ENCODE measurements at places on chromosomes 2 and 18.

- H3K4me3 ChIP-seq, result no peak overlapping the region
- DNase-seq, result no peak
- H3K27me3 ChIP-seq, result no peaks in the 10 kb centered on the region
- no peak overlapping the region for H3K27ac ChIP-seq
- no peaks in the 10 kb centered on the region for H3K36me3 ChIP-seq
Observed at GRCh38 chr2:71556692-71557250, 103.4 kb downstream of the DYSF start.

DNA sequence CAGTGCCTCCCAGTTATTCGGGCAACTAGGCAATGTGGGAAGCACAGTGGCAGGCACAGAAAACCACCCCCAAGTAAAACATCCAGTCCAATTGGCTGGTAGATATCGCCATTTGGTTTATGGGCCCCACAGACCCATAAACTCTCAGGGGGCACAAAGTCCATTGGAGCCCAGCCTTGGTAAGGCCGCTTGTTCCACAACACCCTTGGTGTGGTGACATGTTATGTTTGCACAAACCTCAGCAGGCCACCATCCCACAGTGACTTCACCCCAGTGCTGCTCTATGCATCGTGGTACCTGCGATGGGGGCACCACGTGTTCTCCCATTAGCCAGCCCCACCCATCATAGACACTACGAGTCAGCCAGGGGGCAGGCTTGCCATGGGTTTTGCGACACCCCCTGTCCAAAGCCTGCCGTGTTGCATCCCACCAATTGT is 18.5 kb downstream of the PHOSPHO2 start:
- DNase-seq, result peak; percentile 89
- H3K27me3 ChIP-seq, result no peaks in the 10 kb centered on the region
- H3K36me3 ChIP-seq, result no peaks in the 10 kb centered on the region
- H3K4me1 ChIP-seq, result peaks cover 26% of the 10 kb centered on the region

GRCh38 chr2:30237966-30238800 is 6.8 kb downstream of the LBH start:
- H3K4me1 ChIP-seq, result no peaks in the 10 kb centered on the region
- H3K36me3 ChIP-seq, result no peaks in the 10 kb centered on the region
- DNase-seq, result no peak
- H3K4me3 ChIP-seq, result no peak overlapping the region

DNA sequence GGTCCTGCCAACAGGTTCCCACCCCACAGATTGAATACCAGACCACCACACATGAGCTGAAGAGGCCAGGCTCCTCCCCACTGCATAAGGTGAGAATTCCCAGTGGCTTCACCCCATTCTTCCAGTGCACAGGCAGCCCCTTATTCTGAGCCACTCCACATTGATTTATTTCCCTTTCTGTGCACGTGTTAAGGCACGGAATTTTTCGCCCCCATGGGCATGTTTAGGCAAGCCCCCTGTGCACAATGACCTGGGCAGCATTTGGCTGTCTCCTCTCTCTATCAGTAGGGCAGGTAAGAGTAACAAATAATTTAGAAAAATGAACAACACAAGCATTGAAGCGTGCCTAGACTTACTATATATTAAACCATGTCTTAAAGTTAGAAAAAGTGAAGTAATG is 15.2 kb upstream of the CHAC2 start:
- no peak overlapping the region for H3K4me3 ChIP-seq
- H3K27ac ChIP-seq, result no peak overlapping the region
- no peak for DNase-seq
- no peaks in the 10 kb centered on the region for H3K36me3 ChIP-seq

DNA sequence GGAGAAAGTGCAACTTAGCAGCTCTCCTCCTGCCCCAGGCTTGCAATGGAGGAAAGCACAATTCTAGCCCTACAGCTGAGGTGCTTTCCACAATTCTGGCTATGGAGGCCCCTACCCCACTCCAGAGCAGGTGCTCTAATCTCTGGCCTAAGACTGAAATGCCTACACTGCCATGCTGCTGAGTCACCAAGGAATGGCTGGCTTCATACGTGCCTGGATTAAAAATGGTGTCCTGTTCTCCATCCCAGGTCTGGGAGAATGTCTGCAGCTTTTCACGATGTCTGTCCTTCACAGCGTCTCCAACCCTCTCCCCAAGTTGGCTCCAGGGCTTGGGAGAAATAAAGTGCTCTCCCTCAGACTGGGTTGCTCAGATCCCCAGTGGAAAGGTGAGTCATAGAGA is 48.5 kb downstream of the MBOAT2 start:
- no peak for DNase-seq
- H3K27me3 ChIP-seq, result no peaks in the 10 kb centered on the region
- no peak overlapping the region for H3K27ac ChIP-seq
- H3K36me3 ChIP-seq, result no peaks in the 10 kb centered on the region
- H3K4me1 ChIP-seq, result no peaks in the 10 kb centered on the region
